ENCODE measurements at places on chromosomes 1 and 21.

DNA sequence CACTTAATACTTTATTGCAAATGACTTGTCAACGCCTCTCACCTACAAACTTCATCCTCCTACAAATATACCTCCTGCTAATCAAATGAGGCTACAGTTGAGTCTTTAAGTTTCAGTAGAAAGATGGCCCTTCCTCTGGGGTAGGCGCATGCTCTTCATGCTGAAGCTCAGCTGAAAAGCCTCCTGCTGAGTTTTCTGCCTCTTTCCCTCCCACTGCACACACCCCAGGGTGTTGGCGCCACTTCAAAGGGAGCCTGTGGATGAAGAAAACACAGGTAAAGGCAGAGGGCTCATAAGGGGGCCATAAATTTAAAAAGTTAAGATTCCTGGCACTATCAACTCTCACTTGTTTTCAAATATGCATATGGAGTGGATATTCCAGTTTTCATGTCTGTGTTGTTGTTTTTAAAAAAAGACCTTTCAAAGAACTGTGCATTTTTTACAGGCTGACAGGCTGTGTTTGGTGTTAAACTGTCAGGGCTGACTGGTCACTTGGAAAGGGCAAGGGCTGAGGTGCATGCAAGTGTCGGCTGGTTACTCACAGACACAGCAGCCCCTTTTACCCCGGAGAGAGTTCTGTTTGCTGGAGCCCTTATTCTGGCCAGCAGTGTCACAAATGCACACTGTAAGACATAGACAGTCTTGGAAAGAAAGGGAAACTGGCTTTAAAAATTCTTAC, 42.9 kb upstream of the LGALS8 start:
- H3K4me1 ChIP-seq, result no peaks in the 10 kb centered on the region
- no peaks in the 10 kb centered on the region for H3K36me3 ChIP-seq
- no peak for DNase-seq
- H3K27ac ChIP-seq, result no peak overlapping the region
- no peak overlapping the region for H3K4me3 ChIP-seq

GRCh38 chr1:154747380-154747739, 122.7 kb downstream of the KCNN3 start:
- no peak for DNase-seq
- H3K4me1 ChIP-seq, result peaks cover 37% of the 10 kb centered on the region
- no peak overlapping the region for H3K4me3 ChIP-seq
- H3K27me3 ChIP-seq, result no peaks in the 10 kb centered on the region

DNA sequence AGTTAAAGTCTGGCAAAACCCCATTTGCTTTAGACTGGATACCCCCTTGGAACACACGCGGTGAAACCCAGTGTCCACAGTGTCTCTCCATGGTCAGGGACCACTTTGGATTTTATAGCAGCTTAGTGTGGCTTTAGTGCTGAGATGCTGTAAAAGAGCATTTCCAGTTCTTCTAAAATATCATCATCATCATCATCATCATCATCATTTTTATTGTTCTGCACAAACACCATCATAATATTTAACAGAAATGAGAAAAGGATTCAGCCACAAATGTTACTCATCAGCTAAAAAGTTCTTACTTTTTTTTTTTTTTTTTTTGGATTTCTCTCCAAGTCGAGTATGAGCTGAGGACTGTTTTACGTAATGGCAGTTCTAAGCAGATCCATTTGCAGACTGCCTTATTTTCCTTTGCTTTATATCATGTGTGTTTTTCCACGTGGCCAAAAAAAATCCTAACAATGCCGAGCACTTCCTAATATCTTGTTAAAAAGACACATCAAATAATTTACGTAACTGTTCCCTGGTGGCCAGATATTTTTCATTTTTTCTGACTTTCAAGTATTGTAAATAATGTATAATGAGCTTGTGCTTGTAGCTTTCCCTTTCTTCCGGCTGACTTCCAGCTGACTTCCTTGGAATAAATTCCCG, 62.8 kb downstream of the EVA1C start:
- H3K4me1 ChIP-seq, result no peaks in the 10 kb centered on the region
- no peaks in the 10 kb centered on the region for H3K27me3 ChIP-seq
- H3K27ac ChIP-seq, result no peak overlapping the region

DNA sequence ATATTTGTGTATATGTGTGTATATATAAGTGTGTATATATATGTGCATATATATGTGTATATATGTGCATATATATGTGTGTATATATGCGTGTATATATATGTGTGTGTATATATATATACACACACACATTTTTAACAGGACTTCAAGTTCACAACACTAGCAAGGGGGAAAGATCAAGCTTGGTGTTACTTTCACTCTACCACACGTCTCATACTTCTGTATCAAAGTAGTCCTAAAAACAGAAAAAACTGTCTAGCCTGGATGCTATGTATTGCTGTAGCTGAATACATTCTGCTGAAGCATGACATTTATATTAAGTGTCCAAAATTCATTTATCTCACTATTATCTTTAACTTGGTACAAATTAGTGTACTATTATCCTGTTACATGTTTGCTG, 17.9 kb upstream of the ATP6V1G3 start:
- no peak overlapping the region for H3K27ac ChIP-seq
- no peak for DNase-seq
- no peak overlapping the region for H3K4me3 ChIP-seq
- H3K27me3 ChIP-seq, result no peaks in the 10 kb centered on the region
- H3K4me1 ChIP-seq, result peaks cover 29% of the 10 kb centered on the region

DNA sequence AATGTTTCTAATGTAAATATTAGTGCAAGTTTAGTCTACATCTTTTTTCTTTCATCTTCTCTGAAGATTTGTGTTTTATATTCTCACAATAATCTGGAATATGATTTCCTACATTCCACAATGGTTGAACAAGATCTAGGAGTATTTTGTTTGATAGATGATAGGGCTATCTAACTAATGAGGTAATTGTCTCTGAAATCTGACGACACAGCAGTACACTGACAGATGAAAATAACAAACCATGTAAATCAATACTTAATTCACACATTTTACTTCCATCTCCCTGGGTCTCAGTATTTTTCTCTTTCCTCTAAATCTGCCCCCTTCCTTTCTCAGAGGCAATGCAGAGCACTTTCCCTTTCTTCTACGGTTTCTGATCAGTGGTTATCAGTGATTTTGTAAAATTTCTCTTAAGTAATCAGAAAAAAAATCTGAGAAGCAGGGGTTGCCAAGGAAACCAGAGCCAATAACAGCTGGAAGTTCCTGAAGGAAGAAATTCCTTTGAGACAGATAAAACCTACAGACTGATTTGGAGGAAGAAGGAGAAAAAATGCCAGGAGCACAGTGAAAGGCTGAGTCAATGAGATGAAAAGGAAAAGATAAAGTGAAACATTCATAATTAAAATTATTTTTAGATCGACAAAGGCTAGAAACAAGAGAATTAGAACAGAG, 7.3 kb upstream of the ANKRD13C start:
- DNase-seq, result no peak
- H3K27me3 ChIP-seq, result no peaks in the 10 kb centered on the region
- H3K36me3 ChIP-seq, result no peaks in the 10 kb centered on the region
- no peaks in the 10 kb centered on the region for H3K4me1 ChIP-seq

All from CD14-positive monocyte (primary cell).